D341Med (cell line): ENCODE measurements at places on chromosomes 3 and 15.
A peak's percentile ranks its signal among the peaks of the same experiment; 100 is the strongest.

DNA sequence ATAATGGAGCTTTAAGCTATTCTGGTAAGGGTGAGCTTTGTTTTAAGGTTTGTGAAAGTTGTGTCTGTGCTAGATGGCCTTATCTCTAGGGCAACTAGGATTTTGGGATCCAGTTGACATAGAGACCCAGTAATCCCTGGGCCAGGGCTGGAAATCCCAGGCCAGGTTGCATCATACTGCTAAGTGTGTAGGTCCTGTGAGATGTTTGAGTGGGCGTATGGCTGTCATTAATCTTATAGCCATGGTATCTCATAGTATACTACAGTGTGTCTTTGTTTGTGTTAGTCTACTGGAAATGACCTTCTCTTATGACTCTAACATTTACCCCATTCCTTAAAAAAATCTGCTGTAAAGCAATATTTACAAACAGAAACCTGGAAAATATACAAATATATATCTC lies 151.4 kb downstream of the CACNA2D3 start:
- DNase-seq: no peak

GRCh38 chr3:16354291-16354690 lies 89.3 kb downstream of the OXNAD1 start:
- no peak for DNase-seq

DNA sequence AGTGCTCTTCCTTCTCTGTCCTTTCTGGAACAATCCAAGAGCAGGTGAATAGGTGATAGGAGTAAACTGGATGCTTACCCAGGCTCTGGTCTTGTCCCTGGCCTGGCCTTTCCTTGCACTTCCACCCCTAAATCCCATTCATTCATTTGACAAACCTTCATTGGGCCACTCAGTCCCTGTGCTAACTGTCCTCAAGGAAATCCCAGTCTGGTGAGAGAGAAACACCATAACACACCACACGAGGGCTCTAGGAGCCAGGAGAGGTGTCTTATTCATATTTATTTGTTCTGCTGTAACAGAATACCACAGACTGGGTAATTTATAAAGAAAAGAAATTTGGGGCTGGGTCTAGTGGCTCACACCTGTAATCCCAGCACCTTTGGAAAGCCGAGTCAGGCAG lies 22.8 kb downstream of the EFCC1 start:
- no peak for DNase-seq

DNA sequence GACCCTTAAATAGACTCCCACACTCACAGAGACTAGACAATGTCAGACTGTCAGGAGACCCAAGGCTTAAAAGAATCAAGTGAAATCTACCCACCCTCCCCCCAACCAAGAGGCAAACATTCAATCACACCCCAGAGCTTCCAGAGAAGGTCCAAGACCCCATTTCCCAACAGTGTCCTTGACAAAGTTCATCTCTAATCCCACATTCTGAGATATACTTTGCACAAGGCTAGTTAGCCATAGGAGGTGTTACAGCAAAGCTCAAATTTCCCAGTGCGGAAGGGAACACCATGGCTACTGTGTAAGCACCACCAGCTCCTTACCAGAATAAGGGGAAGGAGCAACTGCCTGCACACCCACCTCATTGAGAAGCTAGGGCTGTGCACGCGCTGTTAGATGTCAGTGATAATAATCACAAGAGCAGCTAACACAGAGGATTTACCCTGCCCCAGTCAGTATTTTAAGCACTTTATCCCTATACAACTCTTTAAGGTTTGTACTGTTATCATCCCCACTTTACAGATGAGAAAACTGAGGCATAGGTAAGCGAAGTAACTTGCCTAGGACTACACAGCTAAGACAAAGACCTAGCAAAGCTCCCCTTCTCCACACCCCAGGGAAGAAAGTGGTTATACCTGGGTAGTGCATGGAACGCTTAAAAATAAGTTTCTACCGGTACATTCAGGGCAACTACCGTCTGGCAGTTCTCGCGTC lies 17.3 kb downstream of the SPATA12 start:
- DNase-seq: no peak

GRCh38 chr3:132874701-132875100 lies 152.5 kb upstream of the NPHP3 start:
- no peak for DNase-seq

DNA sequence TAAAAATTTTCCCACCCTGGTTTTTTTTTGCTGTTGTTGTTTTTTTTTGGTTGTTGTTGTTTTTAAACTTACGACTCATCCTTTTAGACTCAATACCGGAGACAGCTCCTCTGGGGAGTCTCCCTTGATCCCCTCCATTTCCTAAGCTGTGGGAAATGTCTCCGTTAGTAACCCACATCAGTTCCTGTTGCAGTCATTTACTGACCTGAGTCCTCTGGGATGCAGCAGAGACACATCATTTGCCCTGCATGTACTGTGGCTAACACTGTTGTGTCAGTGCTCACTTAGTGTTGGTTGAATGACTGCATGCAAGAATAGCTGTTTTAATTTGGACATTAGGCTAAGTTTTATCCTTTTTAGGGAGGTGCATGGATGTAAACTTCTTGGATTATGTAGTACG lies 83.8 kb downstream of the MBNL1 start:
- no peak for DNase-seq

DNA sequence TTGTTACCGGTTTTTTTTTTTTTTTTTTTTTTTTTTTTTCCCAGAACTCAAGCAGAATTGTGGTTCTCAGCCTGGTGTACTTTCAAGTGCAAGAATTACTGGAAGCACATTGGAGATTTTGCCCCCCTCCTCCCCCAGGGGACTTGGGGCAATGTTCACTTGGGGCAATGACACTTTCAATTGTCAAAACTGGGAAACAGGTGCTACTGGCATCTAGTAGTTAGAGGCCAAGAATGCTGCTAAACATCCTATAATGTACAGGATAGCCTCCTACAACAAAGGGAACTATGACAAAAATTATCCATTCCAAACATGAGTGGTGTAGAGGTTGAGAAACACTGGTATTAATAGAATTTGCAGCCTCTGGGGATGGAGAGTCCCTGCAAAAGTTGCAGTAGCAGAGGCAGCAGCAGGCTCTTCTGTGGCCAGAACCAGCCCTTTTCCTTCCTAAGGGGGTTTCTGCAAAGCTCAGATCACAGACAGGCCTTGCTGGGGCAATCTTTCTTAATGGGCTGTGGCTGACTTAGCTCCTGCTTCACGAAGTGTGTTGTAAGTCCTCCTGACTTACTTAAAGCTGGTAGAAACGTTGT lies 144.3 kb upstream of the MRPS22 start:
- DNase-seq: no peak

DNA sequence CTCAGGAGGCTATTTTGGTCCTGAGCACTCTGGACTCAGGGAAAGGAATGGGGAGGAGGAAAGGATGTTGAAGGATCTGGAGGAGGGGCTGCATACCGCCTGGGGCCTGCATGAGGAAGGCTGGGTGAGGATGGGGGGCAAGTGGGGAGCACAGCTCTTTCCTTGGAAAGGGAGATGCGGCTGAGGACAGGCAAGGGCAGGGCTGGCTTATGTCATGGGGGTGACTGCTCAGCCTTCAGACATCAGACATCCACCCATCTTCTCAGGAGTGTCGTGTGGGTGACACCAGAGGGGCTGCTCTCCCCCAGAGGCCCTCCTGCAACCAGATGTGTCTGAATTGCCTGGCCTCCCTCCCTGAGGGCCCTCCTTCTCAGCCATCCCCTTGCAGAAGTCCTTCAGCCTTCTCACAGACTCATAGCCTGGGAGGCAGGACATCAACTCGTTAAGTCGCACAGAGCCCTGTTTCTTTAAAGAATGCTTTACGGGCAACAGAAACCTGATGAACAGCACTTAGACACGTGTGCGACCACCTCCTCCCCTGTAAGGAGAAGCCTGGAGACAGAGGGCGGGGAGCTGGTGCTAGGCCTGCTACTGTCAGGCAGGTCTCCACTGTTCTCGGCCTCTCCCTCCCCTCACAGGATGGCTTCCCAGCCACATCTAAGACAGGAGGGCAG lies 252.3 kb downstream of the OCA2 start:
- DNase-seq: peak; percentile 6
